ENCODE measurements at places on chromosomes 2 and 18.

DNA sequence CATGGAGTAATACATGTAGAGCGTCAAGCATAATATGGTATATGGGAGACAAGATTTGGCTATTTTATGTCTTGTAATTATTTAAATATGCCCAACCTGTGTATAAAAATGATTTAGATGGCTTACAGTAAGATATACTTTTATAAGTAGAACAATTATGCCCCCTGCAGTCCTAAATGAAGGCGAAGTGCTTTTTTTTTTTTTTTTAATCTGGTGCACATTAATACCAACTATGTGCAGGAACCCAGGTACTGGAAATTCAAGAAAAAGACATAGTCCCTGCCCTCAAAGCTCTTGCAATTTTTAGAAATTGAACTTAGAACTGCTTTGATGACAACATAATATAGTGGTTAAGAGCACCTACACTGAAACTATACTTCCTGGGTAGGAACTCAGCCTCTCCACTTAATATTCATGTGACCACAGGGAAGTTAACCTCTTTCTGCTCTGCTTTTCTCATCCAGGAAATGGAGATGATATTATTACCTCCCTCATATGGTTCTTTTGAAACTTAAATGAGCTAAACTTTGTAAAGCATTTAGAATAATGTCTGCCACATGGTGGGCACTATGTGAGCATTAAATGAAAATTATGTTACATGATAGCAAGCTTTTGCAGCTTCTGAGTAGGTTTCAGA lies 38.1 kb downstream of the AFTPH start:
- DNase-seq, result no peak

DNA sequence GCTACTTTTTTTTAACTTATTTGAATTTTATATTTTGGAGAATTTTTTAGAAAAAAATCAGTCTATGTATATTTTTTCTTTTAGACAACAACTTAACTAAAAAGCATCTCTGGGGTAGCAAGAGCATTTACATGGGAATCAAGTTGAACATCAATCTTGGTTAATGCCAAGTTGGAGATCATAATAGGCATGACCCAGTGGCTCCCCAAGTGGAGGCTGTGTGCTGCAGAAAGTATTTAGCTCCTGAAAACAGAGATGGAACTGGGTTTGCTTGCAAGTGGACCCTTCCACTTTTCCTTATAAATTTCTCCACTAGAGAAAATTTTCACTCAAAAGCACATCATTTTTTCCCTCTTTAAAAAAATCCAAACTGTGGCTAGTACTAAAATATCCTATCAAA lies 23.9 kb upstream of the CAVIN2 start:
- DNase-seq, result no peak

GRCh38 chr2:11542275-11542819 lies 8.5 kb downstream of the GREB1 start:
- no peak for DNase-seq

GRCh38 chr2:11367170-11367730 lies 22.8 kb upstream of the ROCK2 start:
- DNase-seq, result no peak

- no peak for DNase-seq
Measured at GRCh38 chr2:189483980-189484740, 42.9 kb downstream of the WDR75 start.

DNA sequence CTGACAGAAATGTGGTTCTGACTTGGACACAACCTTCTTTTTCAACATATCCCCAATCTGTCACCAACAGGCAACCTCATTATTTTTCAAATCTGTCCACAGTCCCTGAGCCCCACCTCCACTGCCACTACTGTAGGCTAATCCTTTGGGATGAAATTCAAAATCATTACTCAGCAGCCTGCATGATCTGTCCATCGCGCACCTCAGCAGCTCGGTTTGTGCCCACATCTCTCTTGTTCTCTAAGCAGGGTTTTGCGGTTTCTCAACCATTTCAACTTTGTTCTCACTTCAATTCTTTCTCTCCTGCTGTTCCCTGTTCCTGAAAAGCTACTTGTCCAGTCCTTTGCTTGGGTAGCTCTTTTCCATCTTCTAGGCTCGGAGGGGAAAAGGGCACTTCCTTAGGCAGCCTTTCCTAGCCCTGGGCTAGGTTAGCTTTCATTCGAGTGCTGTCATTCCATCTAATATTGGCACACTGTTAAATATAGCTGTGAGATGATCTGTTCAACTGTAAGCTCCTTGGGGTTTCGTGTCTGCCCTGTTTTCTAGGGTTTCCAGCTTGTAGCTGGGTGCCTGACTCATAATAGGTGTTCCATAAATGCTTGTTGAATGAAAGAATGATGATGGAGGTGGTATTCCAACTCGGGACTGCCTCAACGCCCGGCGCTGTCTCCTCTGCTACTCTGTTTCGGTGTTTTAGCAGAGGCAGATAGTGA lies 653 bp upstream of the ANKAR start:
- no peak for DNase-seq

DNA sequence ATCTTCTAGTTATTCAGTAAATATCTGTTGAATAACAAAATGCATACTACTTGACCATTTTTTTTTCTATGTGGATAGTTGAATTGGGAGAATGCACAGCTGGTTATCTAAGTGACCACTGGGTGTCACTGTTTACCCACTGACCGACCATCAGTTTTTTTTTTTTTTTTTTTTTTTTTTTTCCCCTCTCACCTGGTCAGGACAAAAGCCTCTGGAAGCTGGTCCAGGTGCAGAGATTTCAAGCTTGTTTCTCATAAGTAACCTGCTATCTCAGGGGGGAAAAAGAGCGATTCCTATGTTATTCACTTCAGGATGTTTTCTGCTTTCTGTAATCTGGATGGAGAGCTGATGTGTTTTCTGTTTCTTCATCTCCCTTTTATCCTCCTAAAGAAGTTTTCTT lies 256.0 kb downstream of the DCDC2C start:
- no peak for DNase-seq

- no peak for DNase-seq
Measured at GRCh38 chr2:222866358-222866960, 5.6 kb downstream of the ACSL3 start.

- DNase-seq, result no peak
Measured at GRCh38 chr2:58698620-58699019, 457.5 kb upstream of the FANCL start.

DNA sequence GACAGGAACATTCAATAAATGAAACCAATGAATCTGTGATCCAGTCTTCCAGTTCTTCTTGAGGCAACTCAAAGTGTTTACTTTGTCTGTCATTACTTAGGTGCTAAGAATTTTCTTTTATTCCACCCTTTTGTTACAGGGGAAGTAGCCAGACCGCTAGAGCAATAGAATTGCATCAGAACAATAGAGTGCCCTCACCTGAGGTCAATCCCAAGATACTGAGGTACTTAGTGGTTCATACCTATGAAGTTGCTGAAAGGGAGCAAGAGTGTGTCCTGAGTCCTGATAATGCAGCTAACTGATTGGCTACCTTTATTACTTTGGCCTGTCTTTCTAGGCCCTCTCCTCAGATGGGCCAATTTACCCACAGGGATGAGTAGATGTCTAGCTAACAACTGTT lies 359.4 kb upstream of the KCNH7 start:
- no peak for DNase-seq

GRCh38 chr18:40380686-40381439 lies 1574.2 kb upstream of the PIK3C3 start:
- no peak for DNase-seq

- no peak for DNase-seq
Measured at GRCh38 chr2:28638102-28638501, 113.5 kb upstream of the PPP1CB start.

- DNase-seq, result no peak
Measured at GRCh38 chr2:207810200-207810788, 40.6 kb upstream of the FZD5 start.

DNA sequence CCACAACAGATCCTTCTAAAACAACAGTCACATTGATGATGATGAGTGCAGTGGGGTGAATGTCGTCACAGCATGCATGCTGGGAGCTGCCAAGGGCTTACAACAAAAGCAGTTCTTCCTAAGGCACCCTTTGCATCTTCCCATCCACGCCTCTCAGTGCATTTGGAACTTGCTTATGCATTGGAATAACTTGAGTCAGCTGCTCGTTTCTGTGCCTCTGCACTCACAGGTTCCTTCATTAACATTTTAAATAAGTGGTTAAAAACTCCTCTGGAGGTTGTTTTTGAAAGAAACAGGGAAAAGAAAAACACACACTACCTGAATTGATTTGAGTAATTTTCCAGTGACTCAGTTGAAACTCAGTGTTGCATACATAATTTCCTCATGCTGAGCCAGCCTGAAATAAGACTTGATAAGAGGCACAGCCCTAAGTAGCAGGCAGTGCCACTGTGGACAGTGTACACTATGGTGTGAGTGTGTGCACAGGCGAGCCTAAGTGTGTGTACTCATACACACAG lies 46.8 kb upstream of the TRIM43B start:
- no peak for DNase-seq

DNA sequence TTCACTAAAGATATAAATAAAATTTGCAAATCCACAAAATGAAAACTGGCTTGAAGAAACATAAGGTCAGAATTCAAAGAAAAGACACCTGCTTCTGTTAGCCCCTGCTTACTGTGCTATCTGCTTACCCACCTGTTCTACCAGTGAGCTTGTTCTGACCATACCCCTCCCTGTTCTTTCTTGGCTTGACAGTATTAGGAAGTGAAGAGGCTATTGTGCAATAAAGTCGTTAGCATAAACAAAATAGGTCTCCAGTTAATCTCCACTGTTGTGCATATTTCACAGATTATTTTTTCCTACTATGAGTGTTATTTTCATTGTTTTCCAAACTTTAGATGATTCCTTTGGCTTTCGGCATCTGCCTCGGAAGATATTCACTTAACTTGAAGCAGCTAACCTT lies 322.1 kb downstream of the CCDC85A start:
- no peak for DNase-seq

DNA sequence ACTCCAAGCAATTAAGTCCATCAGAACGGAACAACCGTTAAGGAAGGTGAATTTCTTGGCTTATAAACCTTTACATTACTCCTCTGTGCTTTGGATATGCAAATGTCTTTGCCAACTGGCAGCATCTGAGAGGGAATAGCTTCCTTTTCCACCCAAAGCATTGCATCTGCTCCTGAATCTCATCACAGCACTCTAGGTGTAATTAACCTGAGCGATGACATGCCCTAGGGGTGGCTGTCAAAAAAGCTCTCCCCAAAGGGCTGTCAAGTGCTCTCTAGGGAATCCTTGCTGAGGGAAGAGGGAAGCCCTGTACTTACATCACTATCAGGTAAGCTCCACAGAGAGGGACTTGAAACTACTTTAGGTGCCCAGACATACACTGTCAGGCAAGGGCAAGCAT lies 5.5 kb upstream of the SMARCAL1 start:
- no peak for DNase-seq

Data from activated CD4-positive, alpha-beta T cell treated with anti-CD3 and anti-CD28 coated beads for 24 hours (primary cell).